ENCODE measurements at places on chromosomes 7 and 10.

- DNase-seq: peak; percentile 57
Measured at GRCh38 chr10:110959379-110960332, 40.3 kb downstream of the SHOC2 start.

- DNase-seq: no peak
Measured at GRCh38 chr10:38003588-38003987, 6.9 kb upstream of the ZNF33A start.

DNA sequence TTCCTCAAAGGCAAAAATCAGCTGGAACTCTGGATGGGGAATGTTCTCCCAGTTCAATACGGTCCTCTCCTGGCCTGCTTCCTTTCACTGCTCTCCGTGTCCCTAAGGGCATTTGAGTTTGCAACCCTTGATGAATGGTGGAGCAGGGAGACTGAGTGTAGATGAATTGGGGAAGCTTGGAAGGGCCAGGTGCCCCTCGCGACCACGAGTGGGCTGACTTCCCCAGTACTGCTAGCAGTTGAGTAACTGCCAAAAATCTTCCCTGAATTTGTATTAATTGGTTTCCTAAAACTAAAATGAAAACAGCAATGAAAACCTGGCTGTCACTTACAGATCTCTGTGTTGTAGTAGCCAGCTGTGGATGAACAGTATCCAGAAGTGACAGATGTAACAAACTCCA lies 13.6 kb downstream of the IRF5 start:
- DNase-seq: no peak

- no peak for DNase-seq
Measured at GRCh38 chr7:28413011-28413410, 693 bp downstream of the CREB5 start.

- no peak for DNase-seq
Measured at GRCh38 chr7:146683439-146683838, 566.8 kb downstream of the CNTNAP2 start.

DNA sequence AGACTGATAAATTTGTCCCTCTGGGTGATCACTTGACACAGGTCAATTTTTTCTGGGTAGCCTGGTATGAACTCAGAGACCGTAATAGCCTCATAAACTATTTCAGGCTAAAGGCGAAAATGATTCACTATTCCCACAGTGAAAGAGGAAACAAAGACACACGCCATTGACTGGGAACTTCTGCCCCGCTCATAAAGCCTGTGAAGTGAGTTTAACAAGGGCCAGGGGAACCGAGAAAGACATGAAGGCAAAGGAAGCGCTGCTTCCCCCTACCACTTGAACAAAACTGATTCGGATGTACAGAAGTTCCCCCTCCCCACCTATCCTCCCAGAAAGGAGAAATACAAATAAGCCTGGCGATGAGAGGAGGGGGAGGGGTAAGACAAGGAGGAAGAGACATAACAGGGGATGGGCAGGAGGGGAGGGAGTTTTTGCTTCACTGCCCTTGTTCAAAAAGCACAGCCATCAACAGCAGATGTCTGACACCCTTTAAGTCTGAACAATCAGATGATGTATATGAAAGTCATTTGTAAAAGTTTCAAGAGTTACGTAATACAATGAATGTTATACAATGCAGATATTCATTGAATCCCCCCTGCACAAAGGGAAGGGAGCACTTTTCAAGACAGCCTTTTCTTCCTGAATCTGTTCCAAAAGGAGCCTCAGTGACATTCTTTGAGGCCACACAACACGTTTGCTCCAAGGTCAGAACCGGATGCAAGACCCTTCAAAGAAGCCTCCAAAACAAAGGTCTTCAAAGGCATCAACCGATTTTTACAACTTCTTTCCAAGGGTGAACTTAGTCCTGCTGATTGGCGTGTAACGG lies 734 bp downstream of the ABCB4 start:
- peak; percentile 56 for DNase-seq

GRCh38 chr10:126468876-126469643 lies 80.8 kb upstream of the ADAM12 start:
- DNase-seq: peak; percentile 66

GRCh38 chr7:82745117-82745516 lies 301.5 kb upstream of the CACNA2D1 start:
- peak; percentile 50 for DNase-seq

DNA sequence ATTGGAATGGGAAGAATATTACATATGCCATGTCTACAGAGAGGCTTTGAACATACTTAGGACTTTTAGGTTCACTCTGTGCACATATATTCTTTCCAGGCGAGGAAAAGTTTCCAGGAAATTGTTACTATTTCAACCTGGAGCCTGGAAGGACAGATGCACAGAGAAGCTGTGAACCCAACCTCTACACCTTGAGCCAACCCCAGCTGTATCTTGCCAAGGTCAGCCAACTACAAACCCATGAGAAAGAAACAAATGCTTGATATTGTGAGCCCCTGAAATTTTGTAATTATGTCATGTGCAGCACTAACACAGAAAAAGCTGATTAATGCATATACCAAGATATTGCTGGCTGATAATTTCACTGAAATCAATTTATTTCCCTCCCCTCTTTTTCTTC lies 404.9 kb downstream of the GLRX3 start:
- no peak for DNase-seq

GRCh38 chr7:142968229-142968628 lies 6.1 kb upstream of the KEL start:
- no peak for DNase-seq

GRCh38 chr10:131579251-131580071 lies 267.9 kb upstream of the TCERG1L start:
- DNase-seq: no peak

DNA sequence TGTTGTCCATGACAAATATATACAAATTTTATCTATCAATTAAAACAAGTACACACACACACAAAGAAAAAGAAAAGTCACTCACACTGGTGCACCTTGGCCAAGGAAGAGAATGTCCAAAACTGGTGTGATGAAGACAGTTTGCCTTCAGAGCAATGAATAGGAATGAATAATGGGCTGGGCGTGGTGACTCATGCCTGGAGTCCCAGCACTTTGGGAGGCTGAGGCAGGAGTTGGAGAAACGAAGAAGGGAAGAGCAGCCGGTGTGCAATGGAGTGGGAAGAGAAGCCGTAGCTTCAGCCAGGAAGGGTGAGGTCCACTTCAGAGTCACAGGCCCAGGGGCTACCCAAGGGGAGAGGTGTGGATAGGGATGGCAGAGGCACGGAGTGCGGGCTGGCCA lies 253.6 kb downstream of the CCSER2 start:
- DNase-seq: no peak

GRCh38 chr7:136741941-136742340 lies 126.5 kb upstream of the CHRM2 start:
- no peak for DNase-seq

DNA sequence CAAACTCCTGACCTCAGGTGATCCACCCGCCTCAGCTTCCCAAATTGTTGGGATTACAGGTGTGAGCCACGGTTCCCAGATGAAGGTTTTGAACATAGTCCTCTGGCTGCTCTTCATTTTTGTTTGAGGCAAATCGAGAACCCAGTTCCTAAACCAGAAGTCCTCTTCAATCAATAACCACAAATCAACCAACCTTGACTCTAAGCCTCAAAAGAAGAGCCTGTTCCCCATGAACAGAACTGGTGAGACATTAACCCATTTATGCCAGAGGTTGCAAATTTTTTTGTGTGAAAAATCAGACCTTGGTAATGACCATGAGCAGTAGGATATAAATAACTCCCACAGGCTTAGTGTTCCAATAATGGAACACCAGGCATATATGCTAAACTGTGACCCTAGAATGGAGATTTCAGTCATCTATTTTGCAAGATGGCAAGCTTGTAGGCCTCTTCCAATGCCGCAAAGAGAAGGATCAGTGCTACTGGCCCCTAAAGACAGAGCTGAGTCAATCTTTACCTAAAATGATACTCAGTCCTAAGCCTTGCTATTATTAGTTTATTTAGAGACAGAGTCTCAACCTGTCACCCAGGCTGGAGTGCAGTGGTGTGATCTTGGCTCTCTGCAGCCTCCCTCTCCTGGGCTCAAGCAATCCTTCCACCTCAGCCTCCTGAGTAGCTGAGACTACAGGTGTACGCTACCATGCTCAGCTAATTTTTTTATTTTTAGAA lies 15.9 kb downstream of the KPNA7 start:
- no peak for DNase-seq

GRCh38 chr10:79020015-79020491 lies 48.7 kb upstream of the ZMIZ1 start:
- no peak for DNase-seq

DNA sequence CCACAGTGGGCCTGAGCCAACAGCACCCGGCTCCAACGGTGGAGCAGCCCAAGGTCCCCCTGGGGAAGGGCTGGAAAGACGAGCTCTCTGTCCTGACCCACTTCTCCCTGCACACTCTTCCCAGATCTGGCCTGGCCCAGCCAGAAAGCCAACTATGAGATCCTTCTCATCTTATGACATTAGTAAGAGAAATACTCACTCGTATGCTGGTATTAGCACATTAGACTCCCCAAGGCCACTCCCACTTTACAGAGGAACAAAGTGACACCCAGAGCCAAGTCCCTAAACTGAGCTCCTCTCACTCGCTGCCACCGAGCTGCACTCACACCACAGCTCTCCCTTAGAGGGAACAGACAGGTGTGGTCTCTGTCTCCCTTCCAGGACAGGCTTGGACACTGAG lies 24.8 kb downstream of the DLG5 start:
- DNase-seq: no peak

- DNase-seq: no peak
Measured at GRCh38 chr10:96093948-96094347, 36.1 kb upstream of the ZNF518A start.

DNA sequence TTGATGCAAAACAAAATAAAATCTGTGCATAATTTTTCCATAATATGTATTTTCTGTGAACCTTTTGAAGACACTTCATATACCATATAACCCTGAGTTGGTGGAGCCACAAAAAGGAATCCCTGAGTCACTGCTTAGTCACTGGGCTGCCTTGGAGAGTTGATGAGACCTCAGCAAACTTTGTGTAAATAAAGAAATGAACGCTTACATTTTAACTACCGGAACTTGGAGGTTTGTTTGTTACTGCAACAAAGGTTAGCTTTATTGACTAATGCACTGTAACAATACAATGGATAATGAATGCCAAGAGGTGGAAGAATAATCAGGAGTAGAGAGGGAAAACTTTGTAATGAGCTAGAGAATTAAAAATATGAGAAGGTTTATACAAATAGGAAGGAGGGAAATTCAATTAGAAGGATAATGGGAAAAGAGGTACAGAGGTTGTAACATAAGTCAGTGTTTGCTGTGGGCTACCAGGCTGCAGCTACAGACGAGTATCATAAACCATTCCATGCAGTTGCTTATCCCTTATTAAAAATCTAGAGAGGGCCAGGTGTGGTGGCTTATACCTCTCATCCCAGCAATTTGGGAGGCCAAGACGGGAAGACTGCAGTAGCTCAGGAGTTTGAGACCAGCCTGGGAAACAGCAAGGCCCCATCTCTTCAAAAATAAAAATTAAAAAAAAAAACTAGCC lies 1042.1 kb downstream of the TYW1 start:
- DNase-seq: peak; percentile 65

- no peak for DNase-seq
Measured at GRCh38 chr10:27759483-27760272, 14.1 kb upstream of the MKX start.

DNA sequence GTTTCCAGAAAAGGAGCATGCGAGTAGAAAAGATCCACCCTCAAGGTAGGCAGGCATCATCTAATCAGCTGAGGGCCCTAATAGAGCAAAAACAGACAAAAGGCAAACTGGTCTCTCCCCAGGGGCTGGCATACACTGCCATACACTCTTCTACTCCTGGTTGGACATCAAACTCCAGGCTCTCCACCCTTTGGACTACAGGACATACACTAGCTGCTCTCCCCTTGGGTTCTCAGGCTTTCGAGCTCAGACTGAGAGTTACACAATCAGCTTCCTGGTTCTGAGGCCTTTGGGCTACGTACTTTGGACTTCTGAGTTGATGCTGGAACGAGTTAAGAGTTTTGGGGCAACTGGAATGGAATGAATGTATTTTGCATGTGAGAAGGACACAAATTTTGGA lies 50.9 kb upstream of the TM9SF3 start:
- no peak for DNase-seq

- no peak for DNase-seq
Measured at GRCh38 chr7:137519181-137519691, 175.7 kb upstream of the PTN start.

- DNase-seq: no peak
Measured at GRCh38 chr10:6274484-6274883, 71.8 kb downstream of the PFKFB3 start.

- no peak for DNase-seq
Measured at GRCh38 chr10:69949770-69950169, 102.9 kb upstream of the MACROH2A2 start.

- DNase-seq: peak; percentile 31
Measured at GRCh38 chr10:21194510-21194993, 297.4 kb upstream of the NEBL start.

GRCh38 chr10:43294241-43294658 lies 27.4 kb upstream of the RASGEF1A start:
- DNase-seq: no peak

- DNase-seq: peak; percentile 94
Measured at GRCh38 chr7:71768450-71768849, 636.5 kb downstream of the GALNT17 start.

- no peak for DNase-seq
Measured at GRCh38 chr7:87106974-87107612, 45.2 kb upstream of the DMTF1 start.

DNA sequence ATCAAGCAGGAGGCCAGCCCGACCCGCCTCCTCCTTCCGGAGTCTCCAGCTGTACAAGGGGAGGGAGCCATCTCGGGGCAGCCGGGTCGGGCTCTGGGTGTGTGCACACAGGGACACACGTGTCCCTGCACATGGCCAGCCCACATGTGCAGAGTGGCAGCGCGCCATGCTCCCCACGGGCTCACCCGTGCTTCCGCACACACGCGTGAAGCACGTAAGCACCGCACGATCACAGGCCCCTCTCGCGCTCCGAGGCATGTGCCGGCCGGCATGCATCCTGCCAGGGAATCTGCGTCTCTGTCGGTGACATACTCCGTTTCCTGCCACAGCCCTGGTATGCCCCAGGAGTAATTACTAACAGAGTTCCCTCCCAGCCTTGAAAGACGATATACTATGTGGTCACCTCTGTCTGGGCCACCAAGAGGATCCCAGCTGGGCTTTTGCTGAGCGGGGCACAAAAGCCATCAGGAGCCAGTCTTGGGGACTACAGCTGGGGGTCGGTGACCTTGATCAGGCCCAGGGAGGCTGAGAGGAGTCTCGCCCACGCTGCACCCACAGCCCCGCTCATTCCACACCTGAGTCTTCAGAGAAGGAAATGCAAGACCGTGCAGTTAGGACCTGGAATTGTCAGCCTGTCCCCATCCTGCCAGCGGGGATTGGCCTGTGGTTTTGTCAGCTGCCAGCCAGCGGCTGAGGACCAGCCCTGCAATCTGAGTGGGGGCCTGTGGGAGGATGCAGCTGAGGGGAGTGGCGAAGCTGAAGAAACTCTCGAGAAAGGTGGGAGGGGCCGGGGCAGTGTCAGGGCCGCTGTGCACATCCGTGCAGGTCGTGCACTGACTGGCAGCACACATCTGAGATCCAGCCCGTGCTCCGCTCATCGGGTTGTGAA lies 11.0 kb upstream of the LFNG start:
- DNase-seq: peak; percentile 59
